ENCODE measurements at places on chromosomes 1 and 21.

- no peak for DNase-seq
Observed at GRCh38 chr1:22038036-22038435, 14.5 kb upstream of the CDC42 start.

GRCh38 chr1:87953732-87954344 is 625.2 kb downstream of the LMO4 start:
- DNase-seq = peak; percentile 44

DNA sequence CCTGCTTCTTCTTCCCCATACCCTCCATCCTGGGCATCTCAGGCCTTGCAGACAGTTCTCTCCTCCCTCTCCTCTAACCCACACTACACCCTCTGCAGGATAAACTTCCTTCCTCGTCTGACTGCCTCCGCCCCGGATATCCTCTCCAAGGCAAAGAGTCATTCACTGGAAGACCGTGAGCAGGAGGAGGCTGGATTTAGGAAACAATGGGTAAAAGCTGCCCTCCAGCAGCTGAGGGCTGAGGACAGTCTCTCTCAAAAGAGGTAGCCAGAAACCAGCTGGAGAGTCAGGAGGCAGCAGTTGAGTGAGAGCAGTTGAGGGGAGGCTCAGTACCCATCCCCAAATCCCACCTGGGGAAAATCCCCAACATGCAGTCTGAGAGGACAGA is 1.4 kb downstream of the CSRP1 start:
- no peak for DNase-seq

DNA sequence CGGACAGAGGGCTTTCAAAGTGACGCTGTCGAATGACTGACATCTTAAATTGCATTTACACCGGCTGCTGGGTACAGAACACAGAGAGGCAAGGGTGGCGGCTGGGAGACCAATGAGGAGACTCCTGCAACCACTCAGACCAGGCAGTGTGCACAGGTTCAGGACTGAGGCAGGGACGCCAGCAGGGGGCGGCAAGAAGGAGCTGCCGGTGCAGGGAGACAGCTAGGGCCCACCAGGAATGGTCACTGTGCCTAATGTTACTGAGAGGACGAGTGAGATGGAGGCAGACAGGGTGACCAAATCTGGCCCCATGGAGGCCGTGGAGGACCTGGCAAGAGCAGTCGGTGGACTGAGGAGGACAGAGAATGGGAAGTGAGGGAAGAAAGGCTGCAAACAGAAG is 23.5 kb downstream of the GLIS1 start:
- no peak for DNase-seq

DNA sequence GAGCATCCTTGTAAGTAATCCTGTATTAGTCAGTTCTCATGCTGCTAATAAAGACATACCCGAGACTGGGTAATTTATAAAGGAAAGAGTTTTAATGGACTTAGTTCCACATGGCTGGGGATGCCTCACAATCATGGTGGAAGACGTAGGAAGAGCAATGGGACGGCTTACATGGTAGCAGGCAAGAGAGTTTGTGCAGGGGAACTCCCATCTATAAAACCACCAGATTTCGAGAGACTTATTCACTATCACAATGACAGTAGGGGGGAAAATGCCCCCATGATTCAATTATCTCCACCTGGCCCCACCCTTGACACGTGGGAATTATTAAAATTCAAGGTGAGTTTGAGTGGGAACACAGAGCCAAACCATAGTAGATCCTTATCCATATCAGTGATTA is 124.7 kb downstream of the HIVEP3 start:
- DNase-seq = no peak

DNA sequence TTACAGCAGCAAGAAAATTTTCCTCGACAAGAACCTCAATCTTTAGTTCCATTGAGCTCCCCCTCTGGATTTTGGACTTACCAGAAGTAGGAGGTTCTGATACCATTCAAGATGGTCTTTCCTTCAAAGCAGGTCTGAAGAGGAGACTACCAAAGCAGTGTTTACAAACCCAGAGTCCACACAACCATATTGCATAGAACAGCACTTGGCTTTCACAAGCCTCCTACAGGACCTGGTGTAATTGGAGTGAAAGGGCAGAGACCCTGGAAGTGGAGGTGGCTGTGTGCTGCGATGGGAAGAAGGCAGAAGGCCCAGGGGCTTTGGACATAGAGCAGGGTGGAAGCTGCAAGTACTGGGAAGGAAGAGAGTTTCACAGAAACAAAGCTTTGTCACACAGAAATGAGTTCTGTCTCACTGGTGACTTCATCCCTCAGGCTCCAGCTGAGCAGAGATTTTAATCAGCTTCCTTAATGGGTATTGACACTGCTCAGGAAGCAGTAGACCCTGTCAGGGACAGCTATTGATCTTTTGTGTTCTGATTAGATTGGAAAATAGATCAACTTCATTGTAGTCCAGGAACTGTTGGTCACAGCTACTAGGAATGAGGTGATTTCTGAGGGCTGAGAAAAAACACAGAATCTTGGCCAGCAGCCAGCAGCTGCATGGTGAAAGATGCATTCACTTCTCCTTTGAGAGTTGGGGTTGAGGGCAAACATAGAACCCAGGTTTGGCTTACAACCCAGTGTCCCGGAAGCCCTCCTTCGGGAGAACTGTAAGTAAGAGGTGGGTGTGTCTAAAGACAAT is 124.0 kb downstream of the SYT2 start:
- DNase-seq = no peak

DNA sequence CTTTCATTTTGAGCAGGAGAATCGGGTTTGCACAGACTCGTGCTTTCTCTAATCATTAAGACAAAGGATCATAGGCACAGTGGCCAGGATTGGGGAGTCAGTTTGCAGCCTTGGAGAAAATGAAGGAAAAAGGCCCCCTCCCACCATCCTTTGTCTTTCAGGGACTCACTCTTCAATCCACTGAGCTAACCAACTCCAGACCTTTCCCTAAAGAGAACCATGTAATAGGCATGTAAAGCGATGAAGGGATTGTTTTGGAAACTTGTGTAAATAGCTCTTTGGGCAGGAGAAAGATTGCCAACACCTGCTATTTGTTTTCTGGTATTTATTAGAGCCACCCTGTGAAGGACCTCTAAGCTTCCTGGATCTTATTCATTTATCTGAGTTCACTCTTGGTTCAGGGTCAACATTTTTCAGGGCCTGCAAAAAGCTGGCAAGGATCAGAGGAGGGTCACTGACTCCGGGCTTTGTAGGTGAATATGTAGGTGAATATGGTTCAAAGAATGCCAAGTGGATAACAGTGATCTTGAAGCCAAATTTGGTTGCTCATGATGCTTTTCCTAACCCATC is 192.6 kb upstream of the FGGY start:
- no peak for DNase-seq

GRCh38 chr21:18769599-18769998 is 366.0 kb upstream of the TMPRSS15 start:
- DNase-seq = no peak

DNA sequence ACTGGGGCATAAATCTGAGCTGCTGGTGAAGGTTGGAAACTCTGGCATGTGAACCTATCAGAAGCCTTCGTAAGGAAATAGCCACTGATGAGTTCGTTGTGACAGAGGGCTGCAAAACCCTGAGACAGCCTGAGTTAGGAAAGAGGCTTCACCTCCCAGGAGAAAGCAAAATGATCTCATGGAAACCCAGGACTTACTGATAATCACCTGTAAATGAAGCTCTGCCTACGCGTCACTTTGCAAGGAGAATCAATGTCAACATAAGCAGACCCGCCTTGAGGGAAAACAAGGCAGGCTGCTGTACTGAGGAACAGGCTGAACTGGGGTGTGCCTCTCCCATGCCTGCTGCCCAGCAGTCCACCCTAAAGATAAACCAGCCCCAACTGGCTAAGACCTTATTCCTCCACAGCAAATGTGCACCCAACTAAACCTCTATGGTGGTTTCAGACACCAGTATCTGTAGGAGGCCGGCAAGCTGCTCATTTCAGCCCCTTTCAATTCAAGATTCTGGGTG is 46.8 kb upstream of the SLC44A3 start:
- DNase-seq = no peak

- DNase-seq = no peak
Observed at GRCh38 chr1:36775716-36776115, 258.6 kb downstream of the GRIK3 start.

- DNase-seq = no peak
Observed at GRCh38 chr1:180926164-180926981, 13.7 kb downstream of the KIAA1614 start.

- DNase-seq = peak; percentile 83
Observed at GRCh38 chr1:116168277-116169032, 57.3 kb downstream of the MAB21L3 start.

- no peak for DNase-seq
Observed at GRCh38 chr1:2101531-2101930, 51.3 kb downstream of the PRKCZ start.

- DNase-seq = no peak
Observed at GRCh38 chr1:90745972-90746371, 28.9 kb upstream of the BARHL2 start.

GRCh38 chr1:59061876-59062275 is 235.0 kb upstream of the FGGY start:
- no peak for DNase-seq

- no peak for DNase-seq
Observed at GRCh38 chr1:9238550-9238949, 4.0 kb downstream of the H6PD start.

DNA sequence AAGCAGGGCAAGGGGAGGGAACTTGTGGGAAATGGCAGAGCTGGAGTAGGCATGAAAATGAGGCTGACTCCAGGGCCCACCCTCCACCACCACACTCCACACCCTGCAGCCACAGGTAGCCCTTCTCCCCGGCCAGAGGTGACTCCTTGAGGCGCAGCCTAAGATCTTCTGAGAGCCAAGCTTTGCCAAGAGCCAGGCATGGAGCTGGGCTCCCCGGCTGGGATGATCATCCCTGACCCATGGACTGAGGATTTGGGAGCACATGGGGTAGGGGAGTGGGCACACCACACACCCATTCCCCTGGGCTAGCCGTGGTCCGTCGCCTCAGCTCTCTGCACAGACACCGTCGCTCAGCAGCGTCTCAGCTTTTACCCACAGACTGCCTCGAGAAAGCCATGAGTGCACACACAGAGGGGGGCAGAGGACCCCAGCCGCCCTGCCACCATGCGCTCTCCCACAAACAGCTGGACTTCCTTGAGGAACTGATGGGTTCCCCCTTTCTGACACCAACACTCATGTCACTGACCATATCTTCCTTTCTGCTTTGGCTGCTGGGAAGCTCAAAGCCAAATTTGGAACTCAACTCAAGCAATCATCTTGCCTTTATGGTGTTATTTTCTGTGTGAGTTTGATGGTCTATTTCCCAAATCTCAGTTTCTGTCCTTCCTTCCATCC is 123.6 kb upstream of the RUNX3 start:
- no peak for DNase-seq

DNA sequence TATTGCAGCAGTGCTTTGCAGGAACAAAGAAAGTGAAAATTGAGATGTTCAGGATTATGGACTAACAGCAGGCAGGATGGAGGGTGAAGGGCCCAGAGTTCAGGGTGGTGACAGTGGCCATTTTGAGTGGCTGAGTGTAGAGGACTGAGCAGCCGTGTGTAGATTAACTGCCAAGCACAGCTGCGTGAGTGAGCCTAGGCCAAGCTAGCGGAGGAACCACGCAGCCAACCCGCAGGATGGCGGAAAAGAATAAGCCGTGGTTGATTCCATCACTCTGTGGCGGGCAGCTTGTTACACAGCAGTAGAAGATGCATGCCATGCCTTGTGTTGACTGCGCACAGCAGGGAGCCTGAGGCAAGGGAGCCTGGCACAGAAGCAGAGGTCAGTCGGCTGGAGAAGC is 102.5 kb upstream of the KIF26B start:
- no peak for DNase-seq

- no peak for DNase-seq
Observed at GRCh38 chr1:118340928-118341910, 156.2 kb upstream of the SPAG17 start.

- DNase-seq = peak; percentile 65
Observed at GRCh38 chr1:244796719-244797406, 38.6 kb upstream of the COX20 start.

GRCh38 chr21:29465546-29465945 is 166.8 kb downstream of the BACH1 start:
- DNase-seq = no peak

GRCh38 chr1:20448671-20449071 is 37.3 kb downstream of the CAMK2N1 start:
- no peak for DNase-seq

GRCh38 chr1:39852214-39852791 is 31.0 kb downstream of the TRIT1 start:
- DNase-seq = no peak
